ENCODE measurements at places on chromosomes 12 and 14. TPM values are rescaled to one million over a fixed set of nuclear protein-coding genes. Genes with fewer than 3 reads are reported as not detected.

Gene GNB3
- not detected for total RNA-seq

DNA sequence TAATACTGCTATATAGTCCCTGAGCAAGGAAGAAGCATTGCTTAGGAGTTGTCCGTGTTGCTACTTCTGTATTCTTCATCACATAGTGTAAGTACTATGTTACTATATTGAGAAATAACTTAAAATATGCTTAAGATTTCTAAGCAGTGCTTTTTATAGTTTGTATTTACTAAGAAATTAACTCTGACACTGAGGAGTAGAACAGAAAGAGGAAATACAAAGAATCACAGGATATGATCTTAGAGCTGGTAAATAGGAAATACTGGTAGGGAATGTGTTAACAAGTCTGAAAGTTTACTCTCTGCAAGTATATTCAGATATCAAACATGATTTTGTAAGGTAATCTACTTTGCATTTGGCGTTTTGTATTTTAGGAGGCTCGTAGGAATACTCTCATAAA, 15.5 kb downstream of the XPOT start:
- no peak overlapping the region for H3K4me3 ChIP-seq
- no peak for DNase-seq
- H3K27ac ChIP-seq: no peak overlapping the region
- no peaks in the 10 kb centered on the region for H3K27me3 ChIP-seq
- no peaks in the 10 kb centered on the region for H3K36me3 ChIP-seq
- H3K4me1 ChIP-seq: no peaks in the 10 kb centered on the region

GRCh38 chr12:91984556-91984955, 161.1 kb downstream of the BTG1 start:
- no peaks in the 10 kb centered on the region for H3K36me3 ChIP-seq
- H3K27me3 ChIP-seq: no peaks in the 10 kb centered on the region
- H3K4me3 ChIP-seq: no peak overlapping the region
- H3K27ac ChIP-seq: no peak overlapping the region
- H3K4me1 ChIP-seq: no peaks in the 10 kb centered on the region

GRCh38 chr14:46596236-46596635, 55.3 kb downstream of the RPL10L start:
- no peaks in the 10 kb centered on the region for H3K4me1 ChIP-seq
- H3K4me3 ChIP-seq: no peak overlapping the region
- no peak for DNase-seq
- H3K27me3 ChIP-seq: no peaks in the 10 kb centered on the region

Gene AP4S1
- 0.60 TPM for total RNA-seq

Gene GPD1
- 22.1 TPM for total RNA-seq

DNA sequence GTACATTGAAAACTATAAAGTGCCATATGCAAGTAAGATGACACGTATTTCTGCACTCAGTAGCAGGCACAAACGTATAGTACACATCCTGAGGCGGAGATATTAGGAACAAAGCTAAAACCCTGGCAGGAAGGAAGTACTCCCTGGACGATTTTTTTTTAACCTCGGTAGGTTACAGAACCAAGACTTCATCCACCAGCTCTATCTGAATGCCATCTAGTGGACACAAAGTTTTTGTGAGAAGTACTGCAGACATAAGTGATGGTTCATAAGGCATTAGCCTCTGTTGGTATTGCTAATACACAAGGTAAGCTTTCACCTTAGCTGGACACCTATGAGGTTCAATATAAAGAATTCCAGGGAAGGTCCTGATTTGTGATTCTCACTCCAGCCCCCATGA, 83.0 kb upstream of the CCDC196 start:
- no peak overlapping the region for H3K27ac ChIP-seq
- no peak for DNase-seq
- no peaks in the 10 kb centered on the region for H3K27me3 ChIP-seq
- H3K4me3 ChIP-seq: no peak overlapping the region

DNA sequence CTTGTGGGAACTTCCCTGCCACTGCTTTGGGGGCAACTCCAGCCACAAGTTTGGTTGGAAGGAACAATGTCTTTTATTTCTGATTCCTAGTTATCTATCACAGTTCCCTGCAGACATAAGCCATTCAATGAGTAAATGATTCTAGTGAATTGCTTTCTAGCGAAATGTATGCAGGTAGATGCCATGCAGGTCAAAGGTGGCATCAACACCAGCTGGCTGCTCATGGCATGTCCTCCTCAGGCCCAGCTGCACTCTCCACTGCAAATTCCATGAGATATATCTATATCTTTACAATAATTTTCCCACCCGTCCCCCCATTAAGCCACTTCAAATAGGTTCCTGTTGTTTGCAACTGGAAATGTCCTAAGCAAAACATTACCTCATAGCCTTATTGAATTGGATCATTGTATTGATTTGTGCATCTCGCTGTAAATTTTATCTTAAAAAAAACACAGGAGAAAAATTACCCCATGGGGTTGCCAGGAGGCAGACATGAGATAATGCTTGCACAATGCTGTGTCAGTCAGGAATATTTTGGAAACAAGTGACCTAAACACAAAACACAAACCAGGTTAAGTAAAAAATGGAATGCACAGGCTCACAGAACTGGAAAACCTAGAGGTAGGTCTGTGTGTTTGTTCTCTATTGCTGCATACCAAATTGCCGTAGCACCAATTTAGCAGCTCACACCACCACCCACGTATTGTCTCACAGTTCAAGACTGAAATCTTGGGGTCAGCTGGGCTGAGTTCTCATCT, 32.8 kb upstream of the TXNRD1 start:
- peaks cover 20% of the 10 kb centered on the region for H3K4me1 ChIP-seq
- no peak for DNase-seq
- H3K27ac ChIP-seq: peak overlapping the region; percentile 88
- H3K4me3 ChIP-seq: no peak overlapping the region
- no peaks in the 10 kb centered on the region for H3K36me3 ChIP-seq
